ENCODE measurements at places on chromosomes 1 and 21.
A peak's percentile ranks its signal among the peaks of the same experiment; 100 is the strongest.

- no peak for DNase-seq
Measured at GRCh38 chr1:1048765-1049164, 25.3 kb downstream of the RNF223 start.

DNA sequence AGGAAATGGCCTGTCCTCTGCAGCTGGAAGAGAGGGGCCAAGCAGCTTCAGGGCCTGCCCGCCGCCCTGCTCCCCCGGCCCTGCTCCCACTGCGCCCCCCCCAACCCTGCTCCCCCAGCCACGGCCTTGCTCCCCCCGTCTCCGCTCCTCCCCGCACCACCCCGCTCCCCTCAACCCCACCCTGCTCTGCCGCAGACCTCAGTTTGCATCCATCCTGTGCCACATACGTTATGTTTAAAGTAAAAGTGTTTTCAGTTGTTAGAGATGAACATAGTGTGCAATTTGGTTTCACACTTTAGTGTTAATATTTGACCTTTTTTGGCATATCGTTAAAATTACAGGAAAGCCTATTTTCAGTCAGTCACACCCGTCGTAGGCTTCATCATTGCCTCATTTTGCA, 34.1 kb upstream of the DIP2A start:
- DNase-seq: no peak

GRCh38 chr1:27109103-27109822, 45.7 kb downstream of the SLC9A1 start:
- DNase-seq: no peak

DNA sequence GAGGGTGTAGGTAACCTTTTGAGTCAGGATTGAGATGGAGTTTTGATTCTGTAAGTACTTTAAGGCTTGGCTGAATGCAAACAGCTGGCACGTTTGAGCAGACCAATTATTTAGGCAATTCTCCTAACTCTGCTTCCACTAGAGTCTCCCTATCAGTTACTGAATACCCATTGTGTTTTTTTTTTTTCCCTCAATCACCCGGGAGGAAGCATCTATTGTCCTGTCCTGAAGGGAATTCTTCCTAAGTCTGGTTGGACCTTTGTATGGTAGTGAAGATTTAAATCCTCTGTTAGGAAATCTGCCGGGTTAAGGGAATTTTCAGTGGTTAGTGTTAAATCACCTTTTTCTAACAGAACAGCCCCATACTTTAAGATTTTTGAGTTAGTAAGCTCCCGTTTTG, 571.2 kb upstream of the USP24 start:
- peak; percentile 28 for DNase-seq

GRCh38 chr1:22212400-22213233, 69.7 kb upstream of the WNT4 start:
- no peak for DNase-seq

GRCh38 chr1:16720351-16721223, 19.7 kb upstream of the RNU1-4 start:
- no peak for DNase-seq

- no peak for DNase-seq
Measured at GRCh38 chr1:41662765-41663437, 178.4 kb upstream of the EDN2 start.

GRCh38 chr1:203663294-203663693, 36.7 kb downstream of the ATP2B4 start:
- DNase-seq: no peak

GRCh38 chr1:159188375-159188788, 16.3 kb upstream of the ACKR1 start:
- DNase-seq: no peak

DNA sequence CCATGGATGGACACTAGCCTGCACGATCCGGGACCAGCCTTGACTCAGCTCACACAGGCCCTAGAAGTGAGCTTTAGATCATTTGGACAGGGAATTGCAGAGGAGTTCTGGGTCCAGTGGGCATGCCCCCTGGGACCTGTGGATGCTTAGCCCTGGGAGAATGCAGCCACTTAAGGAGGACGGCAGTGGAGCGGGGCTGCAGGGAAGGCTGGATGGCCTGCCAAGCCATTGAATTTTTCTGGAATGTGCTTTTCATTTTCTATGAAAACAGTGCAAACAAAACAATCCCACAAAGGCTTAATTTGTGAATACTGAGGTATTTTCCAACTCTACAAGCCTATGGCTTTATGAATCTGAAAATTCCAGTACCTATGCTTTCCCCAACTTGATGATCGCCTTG, 80.4 kb upstream of the GCLM start:
- DNase-seq: no peak

- no peak for DNase-seq
Measured at GRCh38 chr21:30963502-30963901, 74.8 kb downstream of the KRTAP19-8 start.

- DNase-seq: no peak
Measured at GRCh38 chr1:241079459-241079858, 277.5 kb downstream of the RGS7 start.

DNA sequence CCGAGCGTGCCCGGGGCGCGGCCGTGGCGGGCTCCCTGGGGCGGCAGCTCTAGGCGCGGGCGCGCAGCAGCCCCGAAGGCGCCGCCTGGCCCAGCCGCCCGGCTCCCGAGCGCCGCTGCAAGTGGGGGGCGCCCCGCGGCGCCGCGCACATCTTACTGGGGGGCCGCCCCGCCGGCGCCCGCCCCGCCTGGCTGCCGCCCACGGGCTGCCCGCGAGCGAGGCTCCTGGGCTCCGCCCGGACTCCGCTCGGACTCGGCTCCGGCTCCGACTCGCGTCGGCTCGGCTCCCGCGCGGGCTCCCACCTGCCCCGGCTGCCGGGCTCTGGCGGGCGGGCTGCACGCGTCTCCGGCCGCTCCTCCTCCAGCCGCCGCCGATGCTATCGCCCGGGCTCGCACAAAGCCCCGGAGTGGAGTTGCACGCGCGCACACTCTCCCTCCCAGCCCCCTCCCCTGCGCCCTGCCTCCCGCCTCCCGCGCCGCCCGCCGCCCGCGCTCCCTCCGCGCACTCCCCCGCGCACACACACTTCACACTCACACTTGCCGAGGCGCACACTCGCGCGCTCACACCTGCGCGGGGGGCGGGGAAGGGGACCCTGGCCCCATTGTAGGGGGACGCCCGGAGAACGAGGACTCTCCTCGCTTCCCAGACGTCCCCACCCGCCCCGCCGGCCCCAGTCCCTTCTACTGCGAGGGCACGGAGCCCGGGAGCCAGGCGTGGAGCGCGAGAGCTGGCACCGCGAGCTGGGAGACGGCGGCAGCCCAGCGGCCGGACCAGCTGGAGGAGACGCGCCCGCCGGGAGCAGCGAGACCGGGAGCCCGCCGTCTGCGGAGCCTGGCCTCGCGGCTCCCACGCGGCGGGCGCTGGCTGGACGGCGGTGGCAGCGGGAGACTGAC, at the start of gene GRIK3:
GRIK3 (minus strand) TSS at position 395 of the 893 bp plus-strand sequence. CDS start 407 bp downstream, outside the sequence.
- DNase-seq: no peak

- DNase-seq: no peak
Measured at GRCh38 chr1:48469616-48470480, 2.2 kb downstream of the SPATA6 start.

DNA sequence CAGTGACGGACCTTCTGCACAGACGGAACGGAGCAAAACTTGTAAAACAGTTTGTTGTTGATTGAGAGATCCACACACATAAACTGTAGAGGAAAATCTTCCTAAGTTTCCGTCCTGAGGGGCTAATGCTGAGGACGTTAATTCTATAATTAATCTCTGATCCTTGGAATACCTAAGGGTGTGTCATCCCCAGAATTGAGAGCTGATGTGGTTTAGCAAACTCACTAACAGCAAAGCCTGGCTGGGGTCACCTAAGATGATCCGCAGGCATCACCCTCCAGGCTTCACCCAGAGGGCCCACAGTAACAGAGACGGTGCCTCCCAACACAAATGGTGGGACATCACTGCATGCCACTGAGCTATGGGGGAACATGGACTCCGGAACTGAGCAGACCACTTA, 97.5 kb downstream of the SMYD2 start:
- DNase-seq: no peak

DNA sequence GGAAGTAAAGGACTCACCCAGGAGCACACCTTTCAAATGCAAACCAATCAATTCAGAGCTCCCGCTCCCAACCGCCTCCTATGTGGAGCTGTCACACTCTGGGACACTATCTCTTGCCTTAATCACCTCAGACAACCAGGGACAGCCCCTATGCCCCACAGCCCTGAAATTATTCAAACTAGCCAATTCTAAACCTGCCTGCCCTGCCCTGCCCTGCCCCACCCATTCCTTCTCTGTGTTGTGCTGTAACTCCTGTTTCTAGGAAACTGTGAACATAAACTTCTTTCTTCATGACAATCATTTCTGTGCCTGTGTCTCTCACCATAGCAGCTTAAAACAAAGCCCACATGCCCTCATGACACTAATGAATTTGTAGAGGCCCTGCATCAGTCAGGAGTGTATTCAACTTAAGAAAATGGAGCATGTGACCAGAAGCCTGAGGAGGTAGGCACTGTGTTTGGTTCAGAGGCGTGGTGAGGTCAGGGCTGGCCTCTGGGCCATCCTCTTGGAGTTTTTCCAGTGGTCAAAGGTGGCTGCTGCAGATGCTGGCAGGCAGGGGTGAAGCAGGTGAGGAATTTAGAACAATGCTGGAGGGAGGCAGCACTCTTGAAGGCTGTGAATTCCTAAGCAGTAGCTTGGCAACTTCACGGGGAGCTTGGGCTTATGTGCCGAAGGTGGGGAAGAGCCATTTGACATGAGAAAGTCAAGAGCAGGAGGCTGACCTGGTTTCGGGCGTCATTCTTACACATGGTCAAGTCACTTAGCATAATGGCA, 74.5 kb downstream of the RHOU start:
- no peak for DNase-seq

DNA sequence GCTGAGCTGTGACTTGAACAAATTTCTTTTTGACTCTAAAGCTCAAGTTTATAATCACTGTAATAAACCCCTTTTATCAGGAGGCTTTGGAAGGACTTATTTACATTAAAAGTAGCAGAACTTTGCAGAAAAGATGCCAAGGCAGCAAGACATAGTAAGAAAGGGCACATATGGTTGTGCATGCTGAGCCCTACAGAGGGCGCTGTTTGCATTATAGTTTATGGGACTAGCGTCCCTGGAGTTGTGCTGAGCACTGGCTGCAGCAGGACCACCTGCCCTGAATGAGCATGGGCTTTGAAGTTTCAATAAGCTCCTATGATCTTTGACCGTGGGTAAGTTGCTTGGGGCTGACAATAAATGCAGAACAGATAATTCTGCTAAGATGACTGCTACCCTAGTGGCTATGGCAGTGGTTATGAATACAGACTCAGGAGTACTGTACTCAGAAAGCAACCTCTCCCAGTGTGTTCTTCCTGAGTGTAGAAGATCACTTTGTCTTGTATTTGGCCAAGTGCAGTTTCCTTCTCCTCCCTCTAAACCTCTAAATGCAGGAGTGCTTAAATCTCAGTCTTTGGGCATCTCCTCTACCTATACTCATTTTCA, 45.4 kb upstream of the USP1 start:
- DNase-seq: no peak

- no peak for DNase-seq
Measured at GRCh38 chr1:36346741-36347370, 23.4 kb upstream of the EVA1B start.

GRCh38 chr1:1340791-1341548, 8.2 kb downstream of the DVL1 start:
- no peak for DNase-seq

GRCh38 chr21:39114871-39115575, 68.2 kb downstream of the PSMG1 start:
- no peak for DNase-seq

DNA sequence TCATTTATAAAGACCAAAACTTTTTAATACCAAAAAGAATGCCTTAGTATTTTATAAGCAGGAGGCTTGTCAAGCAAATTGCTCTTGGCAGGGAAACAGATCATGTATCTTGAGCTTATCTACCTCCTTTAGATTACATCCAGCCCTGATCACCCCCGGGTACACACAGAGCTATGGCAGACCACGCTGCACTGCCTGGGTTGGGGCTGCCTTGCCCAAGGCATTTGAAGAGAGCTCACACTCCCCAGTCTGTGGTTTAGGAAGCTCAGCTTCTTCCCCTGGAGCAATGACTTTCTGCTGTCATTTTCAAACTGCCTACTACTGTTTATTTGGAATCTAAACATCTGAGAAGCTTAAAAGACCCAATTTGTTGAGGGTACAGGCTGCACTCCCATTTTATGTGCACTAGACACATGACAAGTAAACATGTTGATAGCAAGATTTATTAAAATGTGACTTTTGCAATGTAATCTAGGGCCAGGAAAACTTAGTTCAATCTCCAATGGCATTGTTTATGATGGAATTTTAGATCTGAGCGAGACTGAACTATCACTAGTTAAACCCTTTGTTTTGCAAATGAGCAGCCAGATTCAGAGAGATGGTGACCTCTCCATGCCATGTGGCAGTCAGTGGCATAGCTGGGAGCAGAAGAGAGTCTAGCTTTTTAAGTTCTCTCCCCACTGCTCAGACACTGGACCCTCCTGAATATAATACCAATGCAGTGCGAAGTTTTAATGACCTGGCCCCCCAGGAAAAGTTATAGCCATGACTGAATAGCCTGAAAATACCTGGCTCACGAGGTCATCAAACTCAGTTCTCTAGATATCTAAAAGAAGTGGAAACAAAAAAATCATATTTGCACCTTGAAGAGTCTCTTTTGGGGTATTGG, 214.9 kb downstream of the HLX start:
- no peak for DNase-seq

GRCh38 chr1:51203121-51203873, 32.8 kb upstream of the RNF11 start:
- no peak for DNase-seq

GRCh38 chr1:68328490-68328889, 96.2 kb upstream of the WLS start:
- DNase-seq: no peak

GRCh38 chr1:23514111-23514679, 16.8 kb downstream of the E2F2 start:
- no peak for DNase-seq

GRCh38 chr1:237041795-237042525, at the start of gene RYR2:
TSS of gene RYR2 (plus strand) at chr1:237042184. CDS start at chr1:237042522, 338 bp downstream.
- no peak for DNase-seq

- no peak for DNase-seq
Measured at GRCh38 chr1:40982721-40983120, 3.2 kb downstream of the CTPS1 start.

DNA sequence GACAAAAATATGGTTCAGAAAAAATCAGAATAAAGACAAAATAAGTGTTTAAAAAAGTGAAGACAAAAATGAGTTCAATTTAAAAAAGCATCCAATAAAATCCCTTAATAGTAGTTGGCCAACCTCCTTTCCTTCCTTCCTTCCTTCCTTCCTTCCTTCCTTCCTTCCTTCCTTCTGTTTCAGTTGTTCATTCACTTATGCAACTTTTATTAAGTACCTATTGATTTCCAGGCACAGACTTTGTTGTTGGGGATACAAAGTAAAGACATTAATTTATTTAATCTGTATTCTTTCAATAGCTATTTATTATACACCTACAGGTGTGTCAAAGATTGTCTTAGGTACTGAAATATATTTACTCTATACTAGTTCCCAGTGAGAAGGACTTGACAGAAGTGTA, 2.4 kb upstream of the LIPI start:
- DNase-seq: no peak

- DNase-seq: no peak
Measured at GRCh38 chr21:19684328-19684727, 1280.7 kb upstream of the TMPRSS15 start.
